ENCODE measurements at places on chromosomes 12 and 14. TPM values are rescaled to one million over a fixed set of nuclear protein-coding genes. Genes with fewer than 3 reads are reported as not detected.

The DNAH10 gene
- total RNA-seq, result 0.10 TPM

The REM2 gene
- not detected for total RNA-seq

The FAM186B gene
- total RNA-seq, result 2.1 TPM

GRCh38 chr12:76692846-76693245 lies 71.1 kb upstream of the ZDHHC17 start:
- H3K4me3 ChIP-seq, result no peak overlapping the region
- DNase-seq, result no peak
- no peaks in the 10 kb centered on the region for H3K4me1 ChIP-seq
- H3K27me3 ChIP-seq, result no peaks in the 10 kb centered on the region
- no peaks in the 10 kb centered on the region for H3K36me3 ChIP-seq
- no peak overlapping the region for H3K27ac ChIP-seq

All from thyroid gland (tissue), 4 donors.